Breast epithelium (tissue), 4 donors: ENCODE measurements at places on chromosomes 7 and 10.

DNA sequence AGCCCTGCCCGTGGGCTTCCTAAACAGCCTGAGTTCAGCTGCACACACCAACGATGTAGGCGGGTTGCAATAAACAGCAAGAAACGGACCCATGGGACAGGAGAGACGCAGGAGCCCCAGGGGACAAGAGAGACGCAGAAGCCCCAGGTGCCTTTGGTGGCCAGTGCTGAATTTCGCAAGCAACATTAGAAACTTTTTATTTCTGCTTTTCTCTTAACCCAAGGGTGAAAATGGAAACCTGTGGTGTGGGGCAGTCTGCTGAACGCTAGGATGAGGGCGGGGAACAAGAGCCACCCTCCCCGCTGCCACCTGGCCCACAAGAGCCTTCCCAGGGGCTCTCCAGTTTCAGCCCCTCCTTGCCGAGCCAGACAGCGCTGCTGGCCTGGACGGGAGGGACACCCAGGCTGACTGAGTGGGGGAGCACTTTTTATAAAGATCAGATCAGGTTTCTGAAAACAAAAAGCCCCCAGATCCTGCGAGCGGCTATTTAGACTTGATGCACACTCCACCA lies 20.0 kb upstream of the GPR146 start:
- no peak for DNase-seq

DNA sequence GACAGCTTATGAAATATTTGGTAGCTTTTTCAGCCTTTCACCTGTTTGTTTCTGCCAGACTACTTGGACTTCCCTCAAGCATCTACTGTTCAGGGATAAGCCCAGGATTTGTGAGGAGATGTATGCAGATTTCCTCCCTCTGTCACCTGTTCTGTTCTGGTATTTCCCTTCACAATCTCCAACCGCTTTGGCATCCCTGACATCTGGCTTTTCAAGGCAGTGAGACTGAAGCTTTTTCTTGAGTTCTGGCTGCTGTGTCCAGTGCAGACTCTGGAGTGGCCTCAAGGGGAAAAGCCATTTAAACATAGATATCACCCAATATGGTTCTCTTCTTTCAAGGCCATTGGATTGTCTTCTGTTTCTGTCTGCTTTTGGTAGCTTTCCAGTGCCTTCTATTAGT lies 369.7 kb downstream of the LRMDA start:
- DNase-seq: no peak

DNA sequence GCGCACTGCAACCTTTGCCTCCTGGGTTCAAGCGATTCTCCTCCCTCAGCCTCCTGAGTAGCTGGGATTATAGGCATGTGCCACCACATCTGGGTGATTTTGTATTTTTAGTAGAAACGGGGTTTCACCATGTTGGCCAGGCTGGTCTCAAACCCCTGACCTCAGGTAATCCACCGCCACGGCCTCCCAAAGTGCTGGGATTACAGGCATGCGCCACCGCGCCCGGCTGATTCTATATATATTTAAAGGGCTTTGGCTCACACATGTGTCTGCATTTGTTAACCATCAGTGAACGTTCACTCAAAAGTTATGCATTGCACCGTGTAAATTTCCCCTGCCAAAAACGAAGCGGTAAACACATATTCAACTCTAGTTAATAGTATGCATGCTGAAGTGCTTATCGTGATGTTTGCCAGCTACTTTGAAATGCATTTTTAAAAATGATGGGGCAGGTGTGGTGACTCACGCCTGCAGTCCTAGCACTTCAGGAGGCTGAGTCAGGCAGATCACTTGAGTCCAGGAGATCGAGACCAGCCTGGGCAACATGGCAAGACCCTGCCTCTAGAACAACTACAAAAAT lies 17.7 kb upstream of the WIPI2 start:
- DNase-seq: no peak

- no peak for DNase-seq
Observed at GRCh38 chr7:114852293-114852692, 69.6 kb upstream of the MDFIC start.

DNA sequence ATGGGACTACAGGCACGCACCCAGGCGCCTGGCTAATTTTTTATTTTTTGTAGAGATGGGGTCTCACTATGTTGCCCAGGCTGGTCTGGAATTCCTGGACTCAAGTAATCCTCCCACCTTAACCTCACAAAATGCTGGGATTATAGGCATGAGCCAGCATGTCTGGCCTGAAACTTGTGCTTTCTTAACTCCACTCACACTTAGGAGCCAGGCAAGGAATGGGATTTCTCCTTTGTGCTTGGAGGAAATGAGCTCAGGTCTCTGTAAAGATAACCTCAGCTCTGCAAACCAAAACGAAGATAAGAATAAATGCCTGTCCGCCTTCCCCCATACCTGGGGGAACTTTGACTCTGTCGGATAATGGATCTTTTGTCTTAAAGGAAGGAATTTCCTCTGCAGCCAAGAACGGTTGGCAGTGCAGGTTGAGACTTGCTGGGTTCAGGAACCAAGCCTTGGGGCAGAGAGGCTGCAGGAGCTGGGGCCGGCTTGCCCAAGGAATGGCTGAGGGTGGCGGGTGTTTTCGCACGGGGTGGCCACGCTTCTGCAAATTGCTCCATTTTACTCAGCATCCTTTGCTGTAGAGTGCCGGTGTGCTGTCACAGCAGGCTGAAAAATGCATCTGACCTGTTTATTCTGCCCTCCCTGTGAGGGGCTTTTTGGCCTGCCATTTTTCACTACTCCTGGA lies 174.2 kb downstream of the KIAA1217 start:
- DNase-seq: peak; percentile 93

DNA sequence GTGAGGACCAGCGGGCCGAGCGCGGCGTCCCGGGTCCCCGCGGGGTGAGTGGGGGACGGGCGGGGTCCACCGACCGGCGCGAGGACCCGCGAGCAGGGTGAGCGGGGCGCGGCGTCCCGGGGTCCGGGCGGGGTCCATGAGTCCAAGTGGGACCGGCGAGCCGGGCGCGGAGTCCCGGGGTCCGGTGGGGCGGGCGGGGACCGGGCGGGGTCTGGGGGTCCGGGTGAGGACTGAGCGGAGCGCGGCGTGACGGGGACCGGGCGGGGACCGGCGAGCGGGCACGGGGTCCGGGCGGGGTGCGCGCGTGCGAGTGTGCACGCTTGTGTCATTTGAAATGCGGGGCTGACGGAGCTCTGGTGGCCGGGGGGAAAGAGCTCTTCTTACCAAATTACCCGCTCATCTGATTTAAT lies 765 bp downstream of the CELF2 start:
- no peak for DNase-seq

- no peak for DNase-seq
Observed at GRCh38 chr7:129514683-129515082, 12.4 kb downstream of the SMKR1 start.

DNA sequence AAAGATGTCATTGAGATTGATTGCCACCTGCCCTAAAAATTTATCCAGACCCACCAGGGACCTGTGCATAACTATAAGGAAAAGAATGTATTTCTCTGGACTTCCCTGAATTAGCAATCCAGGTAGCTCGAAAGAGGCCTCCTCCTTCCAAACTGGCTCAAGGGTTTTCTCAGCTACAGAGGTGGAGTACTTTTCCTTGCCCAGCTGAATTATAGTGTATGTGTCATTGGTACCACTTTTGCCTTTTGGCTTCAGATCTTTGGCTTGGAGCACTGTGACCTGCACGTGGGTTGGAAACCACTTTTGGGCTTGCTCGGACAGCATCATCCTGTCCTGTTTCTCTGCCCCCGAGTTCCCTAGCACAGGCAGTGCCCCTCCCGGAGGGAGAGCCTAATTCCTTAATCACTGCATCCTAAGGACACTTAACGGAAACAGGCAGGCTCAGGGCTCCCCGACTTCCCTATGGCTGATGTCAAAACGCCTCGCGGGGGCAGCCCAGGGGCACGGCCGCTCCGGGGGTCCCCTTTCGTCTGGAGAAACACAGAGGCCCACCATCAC lies 825 bp downstream of the RAB11FIP2 start:
- DNase-seq: peak; percentile 51

DNA sequence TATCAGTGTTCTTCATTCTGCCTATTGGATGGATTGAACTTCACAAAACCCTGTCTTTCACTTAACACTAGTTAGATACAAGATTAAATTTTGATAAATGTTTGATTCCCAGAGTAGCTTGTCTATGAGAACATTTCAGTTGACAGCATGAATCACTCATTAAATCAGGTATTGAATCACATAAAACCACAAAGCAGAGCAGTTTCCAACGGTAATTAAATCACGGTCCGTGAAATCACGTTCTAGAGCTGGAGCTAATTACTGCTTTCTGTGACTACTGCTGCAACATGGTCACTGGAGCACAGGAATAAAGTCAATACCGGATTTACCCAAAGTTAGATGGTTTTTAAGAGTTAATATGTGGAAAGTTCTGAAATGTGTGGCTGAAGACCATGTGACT lies 257.8 kb upstream of the PCDH15 start:
- DNase-seq: no peak

GRCh38 chr7:111090846-111091245 lies at the start of gene LRRN3:
Gene LRRN3, plus strand, starts transcription at chr7:111091127. Its CDS starts 31,646 bp downstream, at chr7:111122773.
- DNase-seq: no peak

GRCh38 chr10:124653811-124654651 lies 90.1 kb downstream of the FAM53B start:
- DNase-seq: no peak

DNA sequence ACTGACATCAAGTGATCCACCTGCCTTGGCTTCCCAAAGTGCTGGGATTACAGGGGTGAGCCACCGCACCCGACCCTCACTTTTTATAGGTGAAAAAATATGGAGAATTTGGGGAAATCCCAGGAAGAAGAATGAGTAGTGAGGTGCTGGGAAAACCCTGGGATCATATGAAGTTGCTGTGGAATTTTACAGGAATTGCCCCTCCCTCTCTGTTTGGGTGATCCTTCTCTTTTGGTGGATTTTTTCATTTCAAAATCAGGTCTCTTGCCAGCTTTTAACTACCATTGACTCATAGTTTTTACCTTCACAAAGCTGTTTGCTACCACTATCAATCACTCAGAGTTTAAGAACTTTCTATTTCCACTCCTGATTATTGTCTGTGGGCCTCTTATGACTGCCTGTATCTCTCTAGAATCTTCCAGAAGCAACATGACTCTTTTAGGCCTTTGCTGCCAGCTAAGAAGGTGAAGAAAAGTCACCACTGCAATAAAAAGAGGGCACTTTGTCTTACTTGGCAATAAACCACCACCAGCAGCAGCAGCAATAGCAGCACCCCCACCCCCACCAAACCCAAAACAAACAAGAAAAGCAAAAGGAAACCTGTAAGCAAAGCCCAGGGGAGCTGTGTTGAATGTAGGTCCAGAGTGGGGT lies 4.0 kb upstream of the GIMAP8 start:
- DNase-seq: no peak

- DNase-seq: peak; percentile 47
Observed at GRCh38 chr7:28179120-28180030, 1.2 kb downstream of the JAZF1 start.

GRCh38 chr10:15259136-15259535 lies 90.6 kb upstream of the NMT2 start:
- no peak for DNase-seq

DNA sequence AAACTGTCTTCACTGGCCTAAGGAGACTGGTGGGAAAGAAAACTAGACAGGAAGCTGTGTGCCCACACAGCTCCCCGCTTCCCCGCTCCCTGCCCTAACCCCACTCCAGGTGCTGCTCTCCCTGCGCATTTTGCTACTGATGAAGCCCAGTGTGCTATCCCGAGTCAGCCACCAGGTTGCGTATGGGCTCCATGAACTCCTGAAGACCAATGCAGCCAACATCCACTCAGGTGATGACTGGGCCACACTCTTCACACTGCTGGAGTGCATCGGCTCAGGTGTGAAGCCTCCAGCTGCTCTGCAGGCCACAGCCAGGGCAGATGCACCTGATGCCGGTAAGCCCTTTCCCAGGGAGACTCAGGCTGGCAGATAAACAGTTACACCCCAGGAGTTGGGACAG lies 20.3 kb upstream of the NFKB2 start:
- no peak for DNase-seq

DNA sequence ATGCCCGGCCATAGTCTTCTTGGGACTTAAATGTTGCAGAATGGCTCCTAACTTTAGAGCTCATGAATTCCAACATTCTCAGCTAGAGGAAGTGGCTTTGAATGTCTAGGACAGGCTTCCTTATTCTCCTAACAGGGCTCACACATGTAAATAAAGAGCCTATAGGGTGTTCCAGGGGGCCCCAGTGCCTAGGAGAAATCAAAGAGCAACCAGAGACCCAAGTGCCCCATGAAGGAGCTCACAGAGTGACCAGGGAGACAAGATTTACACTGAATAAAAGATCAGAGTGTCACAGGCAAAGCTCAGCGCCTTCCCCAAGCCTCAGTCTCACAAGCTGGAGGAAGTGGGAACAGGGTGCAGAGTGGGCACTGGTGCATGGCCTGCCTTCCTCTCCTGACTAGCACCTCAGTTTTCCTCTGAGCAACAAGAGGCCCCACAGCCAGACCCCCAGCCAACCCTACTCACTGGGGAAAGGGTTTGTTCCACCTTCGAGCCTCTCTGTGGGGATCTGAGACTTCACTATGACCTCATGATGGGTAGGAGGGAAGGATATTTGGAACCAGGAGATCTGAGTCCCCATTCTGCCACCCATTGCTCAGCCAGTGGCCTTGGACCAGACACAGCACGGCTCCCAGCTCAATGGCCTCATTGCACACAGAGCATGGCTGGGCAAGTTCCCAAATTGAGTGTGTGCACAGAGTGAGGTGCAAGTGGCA lies 16.0 kb downstream of the TMEM273 start:
- no peak for DNase-seq

- no peak for DNase-seq
Observed at GRCh38 chr7:92964141-92964540, 127.8 kb upstream of the CDK6 start.

- no peak for DNase-seq
Observed at GRCh38 chr10:62224606-62225005, 44.0 kb downstream of the RTKN2 start.

GRCh38 chr10:122213766-122214165 lies 57.3 kb upstream of the BTBD16 start:
- DNase-seq: no peak

GRCh38 chr7:148747274-148747673 lies 48.6 kb downstream of the CUL1 start:
- DNase-seq: no peak

GRCh38 chr7:128404886-128405470 lies 4.8 kb downstream of the IMPDH1 start:
- DNase-seq: no peak

DNA sequence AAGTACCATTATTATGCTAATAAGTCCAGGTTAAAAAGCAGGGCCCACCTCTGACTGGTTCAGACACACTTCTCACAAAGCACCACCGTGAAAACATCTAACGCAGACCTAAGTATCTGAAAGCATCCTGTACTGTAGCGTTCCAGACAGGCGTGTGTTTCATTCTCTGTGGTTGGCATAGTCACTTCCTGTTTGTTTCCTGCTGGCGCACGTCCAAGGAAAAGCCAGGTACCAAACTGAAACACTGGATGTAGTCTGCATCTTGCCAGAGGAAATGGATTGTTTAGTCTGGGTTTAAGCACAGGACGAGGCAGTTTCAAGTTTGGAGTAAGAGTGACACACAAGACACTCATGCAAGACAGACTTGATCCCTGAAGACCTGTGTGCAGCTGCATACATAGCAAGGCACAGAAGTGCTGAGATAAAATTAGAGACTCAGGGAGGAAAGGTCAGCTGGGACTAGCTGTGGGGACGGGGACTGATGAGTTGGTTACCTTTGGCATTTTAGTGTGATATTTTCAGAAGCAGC lies 23.3 kb downstream of the BPGM start:
- peak; percentile 46 for DNase-seq

GRCh38 chr7:122257056-122257455 lies 47.5 kb downstream of the FEZF1 start:
- DNase-seq: no peak

- DNase-seq: no peak
Observed at GRCh38 chr10:64518456-64518855, 997.3 kb downstream of the REEP3 start.
